ENCODE measurements at places on chromosomes 7 and 10. TPM values are rescaled to one million over a fixed set of nuclear protein-coding genes. Genes with fewer than 3 reads are reported as not detected.
A peak's percentile ranks its signal among the peaks of the same experiment; 100 is the strongest.

DNA sequence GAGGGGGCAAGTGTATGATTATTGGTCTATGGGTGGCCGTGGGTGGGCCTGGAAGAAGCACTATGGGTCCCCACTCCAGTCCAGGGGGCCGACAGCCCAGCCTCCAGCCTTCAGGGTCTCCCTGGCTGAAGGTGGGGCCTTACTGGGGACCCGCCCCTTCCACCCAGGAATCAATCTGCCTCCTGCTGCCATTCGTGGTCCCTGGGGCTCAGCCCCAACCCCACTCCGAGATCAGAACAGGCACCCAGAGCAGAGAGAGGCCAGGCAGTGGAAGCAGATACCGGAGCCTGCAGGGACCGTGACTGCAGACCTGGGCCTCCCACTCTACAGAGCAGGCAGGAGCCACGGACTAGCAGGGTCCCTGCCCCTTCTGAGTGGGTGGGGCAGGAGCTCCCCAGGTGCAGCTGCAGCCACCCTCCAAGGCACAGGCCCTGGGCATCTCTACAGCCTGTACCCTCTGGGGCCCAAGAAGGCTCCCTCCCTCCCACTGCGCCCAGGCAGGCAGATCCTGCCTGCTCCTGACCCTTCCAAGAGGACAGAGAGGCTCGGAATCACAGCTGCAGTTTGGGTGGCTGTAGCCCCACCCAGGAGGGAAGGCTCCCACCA, 13.6 kb upstream of the FOXL3 start:
- no peaks in the 10 kb centered on the region for H3K27me3 ChIP-seq
- H3K4me3 ChIP-seq: no peak overlapping the region
- no peak for DNase-seq
- no peaks in the 10 kb centered on the region for H3K4me1 ChIP-seq
- H3K36me3 ChIP-seq: no peaks in the 10 kb centered on the region

DNA sequence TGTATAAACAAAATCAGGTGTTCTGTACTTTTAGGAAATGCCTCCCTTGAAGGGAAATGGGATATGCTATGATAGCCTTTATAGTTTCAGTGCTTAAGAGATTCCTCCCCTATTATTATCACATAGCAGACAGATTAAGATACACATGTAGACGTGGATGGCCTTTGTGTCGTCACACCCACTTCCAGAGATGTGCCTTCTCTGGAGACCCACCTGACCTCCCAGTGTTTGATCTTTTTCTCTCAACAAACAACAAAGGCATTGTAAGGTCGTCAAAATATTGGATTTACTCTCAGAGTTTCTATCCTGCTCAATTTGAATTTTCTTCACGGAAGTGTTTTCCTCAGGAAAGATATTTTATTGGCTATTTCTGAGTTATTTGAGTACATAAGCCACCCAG, 25.7 kb upstream of the C1GALT1 start:
- no peaks in the 10 kb centered on the region for H3K27me3 ChIP-seq
- H3K4me1 ChIP-seq: no peaks in the 10 kb centered on the region
- no peak overlapping the region for H3K4me3 ChIP-seq
- no peaks in the 10 kb centered on the region for H3K36me3 ChIP-seq
- no peak for DNase-seq

- DNase-seq: no peak
- H3K36me3 ChIP-seq: no peaks in the 10 kb centered on the region
- H3K27me3 ChIP-seq: no peaks in the 10 kb centered on the region
- H3K4me1 ChIP-seq: no peaks in the 10 kb centered on the region
- H3K4me3 ChIP-seq: no peak overlapping the region
Observed at GRCh38 chr7:17027143-17027788, 145.5 kb upstream of the AGR3 start.

- no peak overlapping the region for H3K27ac ChIP-seq
- H3K36me3 ChIP-seq: no peaks in the 10 kb centered on the region
- no peaks in the 10 kb centered on the region for H3K4me1 ChIP-seq
- H3K4me3 ChIP-seq: no peak overlapping the region
Observed at GRCh38 chr7:108735814-108736213, 166.1 kb downstream of the DNAJB9 start.

GRCh38 chr10:122126763-122127659, 138.0 kb downstream of the TACC2 start:
- H3K27ac ChIP-seq: peak overlapping the region; percentile 89
- no peak overlapping the region for H3K4me3 ChIP-seq
- no peak for DNase-seq
- H3K4me1 ChIP-seq: peaks cover 69% of the 10 kb centered on the region
- no peaks in the 10 kb centered on the region for H3K27me3 ChIP-seq

GRCh38 chr10:52351914-52352330, 37.8 kb downstream of the DKK1 start:
- H3K27ac ChIP-seq: no peak overlapping the region
- H3K4me1 ChIP-seq: no peaks in the 10 kb centered on the region
- no peaks in the 10 kb centered on the region for H3K36me3 ChIP-seq
- DNase-seq: no peak
- H3K4me3 ChIP-seq: no peak overlapping the region

DNA sequence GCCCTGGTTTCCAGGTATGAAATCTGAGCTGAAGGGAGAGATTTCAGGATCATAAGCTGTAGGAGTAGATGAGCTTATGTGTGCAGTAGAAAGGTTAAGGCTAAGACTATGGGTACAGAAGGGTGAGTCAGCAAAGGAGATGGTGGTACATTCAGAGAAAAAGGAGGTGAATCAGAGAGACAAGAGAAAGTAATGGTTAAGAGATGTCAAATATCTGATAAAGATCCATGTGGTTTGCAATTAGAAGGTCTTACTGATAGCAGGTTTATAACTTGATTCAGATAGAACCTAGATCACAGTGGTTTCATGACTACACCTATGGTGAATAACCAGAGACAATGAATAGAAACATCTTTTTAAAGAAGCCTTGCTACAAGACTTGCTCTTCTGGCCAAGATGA, 4.5 kb upstream of the NPY start:
- no peak overlapping the region for H3K4me3 ChIP-seq
- H3K36me3 ChIP-seq: no peaks in the 10 kb centered on the region
- H3K27me3 ChIP-seq: no peaks in the 10 kb centered on the region
- DNase-seq: no peak
- H3K4me1 ChIP-seq: peaks cover 12% of the 10 kb centered on the region

- H3K4me3 ChIP-seq: no peak overlapping the region
- H3K36me3 ChIP-seq: no peaks in the 10 kb centered on the region
- no peaks in the 10 kb centered on the region for H3K27me3 ChIP-seq
- no peak overlapping the region for H3K27ac ChIP-seq
- no peaks in the 10 kb centered on the region for H3K4me1 ChIP-seq
- no peak for DNase-seq
Observed at GRCh38 chr7:85510287-85510686, 323.4 kb upstream of the SEMA3D start.

- H3K27me3 ChIP-seq: no peaks in the 10 kb centered on the region
- H3K36me3 ChIP-seq: no peaks in the 10 kb centered on the region
- no peak for DNase-seq
- H3K4me3 ChIP-seq: no peak overlapping the region
- H3K27ac ChIP-seq: no peak overlapping the region
Observed at GRCh38 chr10:86084585-86084984, 282.0 kb downstream of the GRID1 start.

DNA sequence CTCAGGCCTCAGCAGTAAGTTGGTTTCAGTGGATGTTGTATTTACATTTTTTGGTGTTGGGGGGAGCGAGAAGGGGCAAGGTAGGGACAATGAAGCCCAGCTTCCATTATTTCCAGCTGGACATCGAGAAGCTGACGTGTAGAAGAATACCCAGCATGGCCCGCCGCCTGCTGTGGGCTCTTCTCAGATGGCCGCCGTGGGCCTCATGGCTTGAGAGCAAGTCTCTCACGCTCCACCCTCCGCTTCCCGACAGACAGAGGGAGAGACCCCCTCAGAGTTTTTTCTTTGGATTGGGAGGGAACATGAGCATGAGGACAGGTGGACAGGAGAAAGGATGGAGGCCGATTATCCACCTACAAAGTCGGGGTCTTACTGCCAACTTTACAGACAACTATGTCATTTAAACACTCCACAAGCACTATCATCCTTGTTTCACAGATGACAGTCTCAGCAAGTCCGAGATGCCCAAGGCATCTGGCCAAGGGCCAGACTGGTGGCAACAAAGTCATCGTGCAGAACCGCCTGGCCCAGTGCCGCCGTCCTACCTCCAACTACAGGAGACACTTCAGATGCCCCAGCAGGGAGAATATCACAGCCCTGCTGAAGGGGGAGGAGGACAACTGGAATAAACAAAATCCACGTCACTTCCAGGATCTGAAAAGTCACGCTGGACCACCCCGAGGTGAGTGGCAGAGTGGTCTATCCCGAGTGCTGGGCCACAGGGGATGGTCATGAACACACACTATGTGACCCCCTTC, 195.9 kb downstream of the DIP2C start:
- H3K27ac ChIP-seq: no peak overlapping the region
- no peaks in the 10 kb centered on the region for H3K36me3 ChIP-seq
- no peak for DNase-seq
- no peaks in the 10 kb centered on the region for H3K27me3 ChIP-seq
- no peaks in the 10 kb centered on the region for H3K4me1 ChIP-seq

DNA sequence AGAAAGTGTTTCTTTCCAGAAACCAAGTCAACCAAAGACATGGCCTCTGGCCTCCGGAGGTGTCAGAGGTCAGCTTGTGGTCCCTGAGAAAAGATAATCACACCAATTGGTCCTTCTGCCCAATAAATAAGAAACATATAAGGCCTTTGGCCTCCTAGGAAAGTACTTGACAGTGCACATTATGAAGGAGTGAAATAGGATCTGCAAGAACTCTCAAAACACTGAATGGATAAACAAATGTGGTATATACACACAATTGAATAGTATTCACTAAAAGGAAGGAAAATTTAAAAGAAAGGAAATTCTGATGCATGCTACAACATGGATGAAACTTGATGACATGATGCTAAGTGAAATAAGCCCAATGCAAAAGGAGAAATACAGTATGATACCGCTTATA, 35.4 kb upstream of the NRF1 start:
- no peak for DNase-seq
- H3K36me3 ChIP-seq: no peaks in the 10 kb centered on the region
- no peaks in the 10 kb centered on the region for H3K27me3 ChIP-seq
- no peaks in the 10 kb centered on the region for H3K4me1 ChIP-seq

- H3K27ac ChIP-seq: peak overlapping the region; percentile 61
- peaks cover 7% of the 10 kb centered on the region for H3K36me3 ChIP-seq
- no peak for DNase-seq
Observed at GRCh38 chr10:132400547-132401151, 3.6 kb downstream of the PWWP2B start.

DNA sequence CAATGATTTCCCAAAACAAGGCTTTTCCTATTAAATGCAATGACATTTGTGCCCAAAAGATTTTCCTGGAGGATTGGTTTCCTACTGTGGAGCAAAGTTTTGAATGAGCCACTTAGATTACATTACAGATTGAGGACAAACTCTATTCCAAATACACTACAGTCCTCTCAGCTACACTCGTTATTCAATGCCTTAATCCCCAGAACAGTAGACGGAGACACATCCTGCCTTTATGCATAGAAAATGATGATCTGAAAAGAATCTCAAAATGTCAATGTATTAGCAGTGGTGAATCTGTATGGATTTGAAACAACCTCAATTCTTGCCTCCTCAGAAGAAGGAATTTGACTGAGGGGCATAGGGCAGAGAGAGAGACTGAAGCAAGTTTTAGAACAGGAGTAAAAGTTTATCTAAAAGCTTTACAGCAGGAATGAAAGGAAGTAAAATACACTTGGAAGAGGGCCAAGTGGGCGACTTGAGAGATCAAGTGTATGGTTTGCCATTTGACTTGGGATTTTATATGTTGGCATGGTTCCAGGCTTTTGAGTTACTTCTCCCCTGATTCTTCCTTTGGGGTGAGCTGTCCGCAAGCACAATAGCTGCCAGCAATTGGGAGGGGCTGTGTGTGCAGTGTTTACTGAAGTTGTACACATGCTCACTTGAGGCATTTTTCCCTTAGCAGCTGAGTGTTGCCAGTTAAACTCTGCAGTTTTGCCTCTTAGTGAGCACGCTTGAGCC, 891.9 kb upstream of the MBL2 start:
- no peaks in the 10 kb centered on the region for H3K36me3 ChIP-seq
- DNase-seq: no peak
- H3K27me3 ChIP-seq: no peaks in the 10 kb centered on the region
- H3K27ac ChIP-seq: no peak overlapping the region
- no peak overlapping the region for H3K4me3 ChIP-seq

DNA sequence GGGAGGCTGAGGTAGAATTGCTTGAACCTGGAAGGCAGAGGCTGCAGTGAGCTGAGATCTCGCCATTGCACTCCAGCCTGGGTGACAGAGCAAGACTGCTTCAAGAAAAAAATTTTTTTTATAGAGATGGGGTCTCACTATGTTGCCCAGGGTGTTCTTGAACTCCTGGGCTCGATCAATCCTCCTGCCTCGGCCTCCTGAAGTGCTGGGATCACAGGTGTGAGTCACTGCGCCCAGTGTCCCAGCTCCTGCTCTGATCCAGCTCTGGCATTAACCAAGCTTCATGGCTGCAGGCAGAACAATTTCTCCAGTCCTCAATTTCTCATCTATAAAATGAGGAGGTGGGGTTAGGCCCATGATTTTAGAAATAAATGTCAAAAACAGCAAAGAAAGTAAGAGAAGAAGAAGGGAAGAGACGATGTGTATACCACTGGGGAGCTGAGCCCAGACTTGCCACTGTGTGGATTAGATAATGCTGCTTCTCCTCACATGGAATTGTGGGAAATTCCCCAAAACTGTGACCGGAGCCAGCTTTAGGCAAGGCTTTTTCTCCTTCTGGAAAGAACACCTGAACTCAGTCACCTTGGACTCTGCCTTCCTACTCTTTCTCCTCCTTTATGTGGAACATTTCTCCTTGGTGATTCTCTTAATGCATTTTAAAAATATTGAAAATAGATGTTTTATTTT, 25.5 kb downstream of the IL15RA start:
- peaks cover 21% of the 10 kb centered on the region for H3K4me1 ChIP-seq
- no peak overlapping the region for H3K4me3 ChIP-seq
- H3K36me3 ChIP-seq: no peaks in the 10 kb centered on the region
- H3K27me3 ChIP-seq: no peaks in the 10 kb centered on the region
- no peak for DNase-seq

DNA sequence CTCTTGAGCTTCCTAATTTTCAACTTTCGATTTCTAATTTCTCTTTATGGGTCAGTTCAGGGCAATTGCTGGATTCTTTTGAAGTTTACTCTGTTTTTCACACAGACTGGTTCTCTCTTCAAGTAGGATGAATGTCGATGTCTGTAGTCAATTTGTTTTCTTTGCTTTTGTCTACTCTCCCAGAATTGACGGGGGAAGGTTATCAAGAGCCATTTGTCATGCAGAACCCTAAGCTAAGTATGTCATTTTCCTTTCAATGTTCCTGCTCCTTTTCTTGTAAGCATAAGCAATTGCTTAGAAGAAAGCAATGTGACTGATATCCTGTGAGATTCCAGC, 53.7 kb downstream of the SLC39A12 start:
- no peak overlapping the region for H3K27ac ChIP-seq
- no peaks in the 10 kb centered on the region for H3K4me1 ChIP-seq

HOXA7 gene
- not detected for total RNA-seq

ZNF518A gene
- 6.2 TPM for total RNA-seq

TLL2 gene
- total RNA-seq: 0.24 TPM

NEUROD6 gene
- not detected for total RNA-seq

ADCYAP1R1 gene
- total RNA-seq: 3.1 TPM

NKX1-2 gene
- not detected for total RNA-seq

DHTKD1 gene
- 23.6 TPM for total RNA-seq

ZNF488 gene
- total RNA-seq: not detected

ANXA8L1 gene
- 12.5 TPM for total RNA-seq

Data from right atrium auricular region (tissue), 2 donors.